ENCODE measurements at places on chromosomes 1 and 21.
A peak's percentile ranks its signal among the peaks of the same experiment; 100 is the strongest.

GRCh38 chr21:39221282-39221996, 38.2 kb upstream of the PSMG1 start:
- DNase-seq = no peak

DNA sequence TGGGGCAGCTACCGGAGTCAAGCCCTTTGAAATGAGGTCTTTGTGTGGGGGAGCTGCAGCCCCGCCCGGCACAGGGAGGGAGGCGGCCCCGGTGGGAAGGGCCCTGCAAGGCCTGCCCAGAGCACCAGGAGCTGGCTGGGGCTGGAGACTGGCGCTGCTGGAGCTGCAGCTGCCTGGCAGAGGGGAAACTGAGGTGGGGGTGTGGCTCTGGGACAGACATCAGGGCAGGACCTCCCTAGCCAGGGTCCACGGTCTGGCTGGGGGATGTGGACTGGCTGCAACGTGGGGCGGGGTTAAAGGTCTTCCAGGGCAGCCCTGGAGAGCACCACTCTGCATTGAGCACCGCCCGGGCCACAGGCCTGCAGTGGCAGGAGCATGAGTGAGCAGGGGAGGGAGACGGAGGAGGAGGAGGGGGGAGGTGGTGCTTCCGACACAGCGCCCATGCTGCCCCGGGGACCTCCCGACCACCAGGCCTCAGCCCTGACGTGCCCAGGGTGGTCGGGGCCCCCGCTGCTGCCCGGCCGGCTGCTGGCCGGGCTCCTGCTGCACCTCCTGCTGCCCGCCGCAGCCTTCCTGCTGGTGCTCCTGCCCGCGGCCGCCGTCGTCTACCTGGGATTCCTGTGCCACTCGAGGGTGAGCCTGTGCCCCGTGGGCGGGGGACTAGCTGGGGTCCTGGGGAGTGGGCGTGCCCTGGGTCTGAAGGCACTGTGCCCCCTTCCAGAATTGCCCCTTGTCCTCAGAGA, 4.8 kb upstream of the ANKRD65 start:
- no peak for DNase-seq

DNA sequence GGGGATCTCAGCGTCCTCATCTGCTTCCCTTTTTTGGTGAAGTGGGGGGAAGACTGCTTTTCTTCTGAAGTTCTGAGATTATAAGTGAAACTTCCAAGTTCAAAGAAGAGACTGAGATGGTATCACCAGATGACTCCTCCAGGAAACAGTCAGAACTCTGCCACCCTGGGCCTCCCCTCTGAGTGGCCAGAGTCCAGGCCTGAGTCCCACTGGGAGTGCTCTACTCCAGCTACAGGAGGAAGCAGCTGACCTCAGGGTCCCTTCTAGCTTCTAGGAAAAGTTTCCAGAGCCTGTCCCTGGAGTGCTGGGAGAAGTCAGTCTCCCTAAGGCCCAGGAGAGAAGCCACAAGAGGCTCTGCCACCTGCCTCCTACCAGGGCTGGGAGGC, 104.7 kb downstream of the CASZ1 start:
- peak; percentile 32 for DNase-seq

DNA sequence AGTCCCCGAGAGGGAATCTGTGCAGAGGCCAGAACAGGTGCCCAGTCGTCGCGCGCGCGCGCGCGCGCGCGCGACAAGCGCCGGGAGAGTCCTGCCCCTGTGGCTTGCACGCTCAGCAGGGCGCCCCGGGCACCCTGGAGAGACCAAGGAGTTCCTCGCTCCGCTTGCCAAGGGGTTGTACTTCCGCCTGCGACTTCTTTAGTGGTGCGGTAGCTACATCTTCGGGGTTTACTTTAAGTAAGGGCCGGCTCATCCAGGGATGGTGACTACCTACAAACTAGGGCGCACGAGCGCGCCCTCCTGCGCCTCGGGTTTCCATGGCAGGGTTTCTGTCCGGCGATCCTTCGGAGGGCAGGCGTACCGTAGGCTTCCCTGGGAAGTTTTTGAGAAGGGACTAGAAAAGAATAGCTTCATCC, 1.4 kb downstream of the LHX4 start:
- DNase-seq = no peak

DNA sequence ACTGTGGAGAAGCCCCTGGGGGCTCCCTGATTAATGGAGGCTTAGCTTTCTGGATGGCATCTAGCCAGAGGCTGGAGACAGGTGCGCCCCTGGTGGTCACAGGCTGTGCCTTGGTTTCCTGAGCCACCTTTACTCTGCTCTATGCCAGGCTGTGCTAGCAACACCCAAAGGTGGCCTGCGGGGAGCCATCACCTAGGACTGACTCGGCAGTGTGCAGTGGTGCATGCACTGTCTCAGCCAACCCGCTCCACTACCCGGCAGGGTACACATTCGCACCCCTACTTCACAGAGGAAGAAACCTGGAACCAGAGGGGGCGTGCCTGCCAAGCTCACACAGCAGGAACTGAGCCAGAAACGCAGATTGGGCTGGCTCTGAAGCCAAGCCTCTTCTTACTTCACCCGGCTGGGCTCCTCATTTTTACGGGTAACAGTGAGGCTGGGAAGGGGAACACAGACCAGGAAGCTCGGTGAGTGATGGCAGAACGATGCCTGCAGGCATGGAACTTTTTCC, 24.8 kb downstream of the PCSK9 start:
- no peak for DNase-seq

- DNase-seq = no peak
Observed at GRCh38 chr1:205396967-205397616, 24.8 kb downstream of the LEMD1 start.

DNA sequence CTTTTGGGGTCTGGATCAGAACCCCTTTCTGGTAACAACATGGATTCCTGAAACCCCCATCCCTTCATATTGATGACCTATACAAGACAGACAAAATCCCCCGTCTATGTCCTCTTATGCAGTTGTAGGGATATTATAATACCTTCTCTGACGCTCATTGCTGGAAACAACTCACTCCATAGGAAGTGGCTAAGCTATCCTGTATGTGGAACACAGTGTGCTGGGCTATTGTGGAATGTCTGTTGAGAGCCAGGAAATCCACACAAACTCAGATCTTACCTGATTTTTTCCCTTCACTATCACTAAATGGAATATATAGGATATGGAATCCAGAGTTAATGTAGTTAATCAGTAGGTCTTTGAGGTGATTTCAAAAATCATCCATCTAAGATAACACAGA, 17.7 kb upstream of the PIK3R3 start:
- DNase-seq = no peak

DNA sequence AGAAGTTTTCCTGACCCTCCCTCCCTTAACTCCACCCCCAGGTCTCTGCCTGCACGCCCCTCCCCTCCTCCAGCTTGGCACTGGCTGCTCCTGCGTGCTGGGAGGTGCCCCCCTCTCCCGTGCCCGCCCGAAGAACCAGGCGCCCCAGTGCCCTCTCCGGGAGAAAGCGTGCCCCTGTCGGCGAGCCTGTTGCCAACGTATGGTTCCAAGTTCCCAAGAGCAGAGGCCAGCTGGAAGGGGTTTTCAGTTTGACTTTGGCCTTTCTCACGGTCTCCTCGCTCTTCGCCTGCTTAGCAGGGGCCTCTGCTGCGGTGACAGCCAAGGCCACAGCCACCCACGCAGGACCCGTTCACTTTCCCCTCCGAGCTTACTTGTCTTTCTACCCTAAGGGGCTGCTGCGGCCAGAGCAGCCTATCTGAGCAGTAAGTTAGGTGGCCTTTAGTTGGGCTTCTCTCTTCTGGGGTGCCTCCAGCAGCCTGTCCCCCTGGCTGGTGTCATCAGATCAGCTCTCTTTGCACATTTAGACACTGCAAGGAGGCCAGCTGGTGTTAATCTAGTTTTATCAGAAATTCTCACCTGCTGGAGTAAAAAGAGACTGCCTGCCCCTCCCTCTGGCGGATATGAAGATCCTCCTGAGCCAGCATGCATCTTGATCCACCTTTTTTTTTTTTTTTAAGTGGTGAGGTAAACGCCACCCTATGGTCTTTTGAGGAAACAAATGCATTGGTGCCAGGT, 1.5 kb downstream of the STUM start:
- no peak for DNase-seq

- no peak for DNase-seq
Observed at GRCh38 chr1:96475903-96476302, 245.7 kb upstream of the PTBP2 start.

DNA sequence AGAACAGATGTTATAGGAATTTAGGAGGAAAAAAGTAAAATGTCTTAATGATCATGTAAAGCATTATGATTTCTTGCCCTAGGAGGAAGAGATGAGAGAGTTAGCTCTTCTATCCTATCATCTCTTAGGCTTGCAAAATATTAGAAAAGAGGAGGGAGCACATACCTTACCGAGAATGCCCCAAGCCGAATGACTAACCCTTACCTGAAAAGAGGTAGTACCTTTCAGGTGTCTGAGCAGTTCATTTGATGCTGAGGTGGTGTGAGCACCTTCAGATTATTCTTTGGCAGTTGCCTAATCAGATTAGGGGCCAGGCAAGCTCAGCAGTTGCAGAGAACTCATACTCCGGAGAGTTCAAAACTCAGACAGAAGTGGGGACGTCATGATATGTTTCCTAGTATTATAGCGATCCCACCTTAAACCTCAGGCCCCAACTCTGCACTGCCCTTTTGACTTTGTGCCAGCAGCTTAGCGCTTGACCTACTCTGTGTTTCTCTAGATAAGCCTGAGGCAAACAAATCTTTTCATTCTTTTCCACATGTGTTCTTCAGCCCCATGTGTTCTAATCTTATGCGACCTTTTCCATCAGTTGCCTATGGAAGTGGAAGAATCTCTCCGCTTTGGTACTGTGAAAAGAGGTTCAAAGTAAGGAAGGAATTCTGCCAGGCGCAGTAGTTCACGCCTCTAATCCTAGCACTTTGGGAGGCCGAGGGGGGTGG, 52.5 kb downstream of the ATP2B4 start:
- DNase-seq = no peak

DNA sequence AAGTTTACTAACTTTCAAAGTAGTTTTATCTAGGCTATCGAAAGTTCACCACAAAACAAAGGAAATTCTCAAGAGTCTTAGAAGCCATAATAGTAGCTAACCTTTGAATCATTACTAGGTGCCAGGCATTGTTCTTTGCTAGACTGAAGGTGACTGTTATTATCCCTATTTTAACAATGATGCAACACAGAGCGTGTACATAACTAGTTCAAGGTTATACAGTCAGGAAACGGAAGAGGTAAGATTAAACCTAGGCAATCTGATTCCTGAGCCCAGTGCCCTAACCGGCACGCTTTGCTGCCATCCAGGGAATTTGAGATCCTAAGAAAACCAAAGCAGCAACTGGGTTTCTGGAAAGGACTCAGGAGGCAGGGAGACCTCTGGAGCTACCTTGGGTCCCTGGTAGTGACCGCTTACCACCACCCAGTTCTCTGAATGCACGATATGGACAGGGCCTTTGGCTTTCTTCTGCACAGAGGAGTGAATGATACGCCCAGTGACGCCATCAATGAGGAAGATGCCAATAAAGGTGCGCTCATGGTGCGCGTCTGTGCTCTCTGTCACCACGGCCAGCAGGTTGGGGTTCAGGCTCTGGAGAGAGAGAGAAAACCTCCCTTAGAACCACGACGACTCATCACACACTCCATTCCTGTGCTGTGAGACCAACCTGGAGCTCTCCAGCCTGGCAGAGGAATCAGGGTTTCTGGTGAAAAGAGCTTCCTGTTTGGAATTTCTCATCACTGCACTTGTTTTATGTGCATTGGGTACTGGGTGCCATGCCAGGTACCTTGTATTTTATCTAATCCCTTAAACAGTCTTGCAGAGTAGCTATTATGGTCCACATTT, 13.1 kb upstream of the UBR4 start:
- no peak for DNase-seq

GRCh38 chr1:115138271-115138670, 49.0 kb upstream of the TSPAN2 start:
- no peak for DNase-seq

GRCh38 chr1:193794239-193794638, 607.8 kb upstream of the B3GALT2 start:
- DNase-seq = no peak

DNA sequence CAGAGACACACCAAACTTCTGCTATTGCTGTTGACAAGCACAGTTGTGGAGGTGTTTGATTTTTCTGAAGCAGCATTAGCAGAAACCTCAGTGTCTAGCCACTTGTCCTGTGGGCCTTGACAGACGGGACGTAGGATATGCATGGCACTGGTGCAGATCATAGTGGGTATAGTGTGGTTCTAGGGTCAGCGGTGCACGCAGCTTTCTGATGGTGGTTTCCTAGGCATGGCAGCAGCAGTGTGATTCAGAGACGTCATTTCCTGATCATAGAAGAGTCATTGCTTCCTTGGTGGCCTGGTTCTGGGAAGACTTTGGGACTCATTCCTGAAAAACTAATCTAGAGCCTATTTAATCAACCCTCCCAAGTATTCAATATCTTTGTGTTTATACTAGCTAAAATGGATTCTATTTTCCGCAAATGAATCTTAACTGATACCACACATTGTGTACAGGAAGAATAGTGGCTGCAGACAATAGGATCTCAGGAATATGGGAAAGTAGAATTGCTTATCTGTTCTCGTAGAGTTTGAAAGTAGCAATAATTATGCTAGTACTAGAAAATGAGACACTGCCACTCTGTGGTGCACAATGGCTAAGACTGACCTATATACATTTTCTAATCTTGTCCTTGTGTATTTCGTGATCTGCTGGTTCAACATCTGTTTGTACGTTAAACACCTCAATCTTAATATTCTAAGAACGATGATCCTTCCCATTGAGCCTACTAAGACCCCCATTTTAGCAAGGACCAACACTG, 2.8 kb upstream of the USP1 start:
- no peak for DNase-seq

DNA sequence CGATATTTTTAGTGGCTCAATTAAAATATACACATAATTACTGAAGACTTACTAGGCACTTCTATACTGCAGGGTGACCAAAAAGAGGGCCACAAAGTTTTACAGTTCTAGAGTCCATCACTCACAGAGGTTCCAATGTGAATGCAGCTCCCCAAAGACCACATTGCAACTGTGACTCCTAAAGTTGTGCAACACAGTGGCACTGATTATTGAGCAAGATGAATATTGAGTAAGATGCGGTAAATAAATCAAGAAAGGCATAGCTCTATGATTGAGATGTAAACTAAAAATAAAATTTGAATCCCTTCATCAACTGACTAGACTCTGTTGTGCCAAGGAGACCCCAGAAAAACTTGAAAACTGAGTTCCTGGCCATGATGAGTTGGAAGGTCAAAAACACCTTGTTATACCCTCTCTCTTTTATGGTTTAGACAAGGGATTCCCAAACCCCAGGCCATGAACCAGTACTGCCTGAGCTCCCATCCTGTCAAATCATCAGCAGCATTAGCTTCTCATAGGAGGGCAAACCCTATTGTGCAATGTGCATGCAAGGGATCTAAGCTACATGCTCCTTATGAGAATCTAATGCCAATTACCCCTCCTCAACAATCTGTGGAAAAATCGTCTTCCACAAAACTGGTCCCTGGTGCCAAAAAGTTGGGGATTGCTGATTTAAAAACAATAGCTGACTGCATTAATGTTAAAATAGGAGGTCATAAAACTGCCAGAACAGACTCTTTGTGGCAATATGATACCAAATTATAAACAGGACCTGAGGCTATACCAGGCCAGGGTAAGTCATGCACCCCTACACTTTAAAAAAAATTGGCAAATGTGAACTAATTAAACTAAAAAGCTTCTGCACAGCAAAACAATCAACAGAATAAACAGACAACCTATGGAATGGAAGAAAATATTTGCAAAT, 94.3 kb downstream of the ADGRL4 start:
- DNase-seq = no peak
